Stimulated activated CD4-positive, alpha-beta T cell treated with anti-CD3 and anti-CD28 coated beads, Interleukin-4, amount 100 ng/mL, for 24 hours (primary cell): ENCODE measurements at places on chromosomes 1 and 21.

- no peak for DNase-seq
Observed at GRCh38 chr1:173403996-173404395, 73.1 kb upstream of the PRDX6 start.

- no peak for DNase-seq
Observed at GRCh38 chr1:184258525-184258924, 128.3 kb upstream of the C1orf21 start.

DNA sequence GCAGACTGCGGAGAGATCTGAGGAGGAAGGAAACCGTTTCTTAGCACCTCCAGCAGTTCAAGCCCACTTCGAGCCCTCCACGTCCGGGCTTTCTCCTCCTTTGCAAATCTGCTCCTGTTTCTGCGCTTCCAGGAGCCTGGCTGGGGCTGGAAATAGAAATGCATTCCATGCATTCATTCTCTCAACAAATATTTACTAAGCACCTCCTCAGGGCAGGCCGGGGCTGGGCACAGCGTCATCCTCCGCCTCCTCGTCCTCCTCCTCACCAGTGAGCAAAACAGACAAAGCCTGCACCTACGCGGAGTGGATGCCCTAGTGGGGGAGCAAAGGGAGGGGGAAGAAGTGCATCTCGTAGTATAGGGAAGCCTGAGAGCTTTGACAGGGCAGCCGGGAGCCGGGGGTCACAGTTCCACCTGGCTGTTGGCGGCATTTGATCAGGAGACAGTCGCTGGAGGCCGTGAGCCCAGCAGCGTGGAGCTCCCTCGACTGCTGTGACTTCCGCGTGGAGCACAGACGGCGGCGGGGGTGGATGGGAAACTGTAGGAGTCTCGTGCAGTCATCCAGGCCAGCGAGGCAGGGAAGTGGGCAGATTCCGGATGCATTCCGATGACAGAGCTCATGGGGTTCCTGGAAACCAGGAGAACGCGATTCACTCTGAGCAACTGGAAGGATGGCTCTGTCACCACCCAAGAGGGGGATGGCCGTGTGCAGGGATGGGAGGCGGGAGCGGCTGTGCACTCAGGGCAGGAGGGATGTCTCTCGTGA is 93.5 kb downstream of the SIK1 start:
- DNase-seq: no peak

- DNase-seq: peak; percentile 65
Observed at GRCh38 chr1:6466023-6466422, at the start of gene TNFRSF25. Gene TNFRSF25, minus strand, starts transcription at chr1:6466173. Its CDS starts 66 bp downstream, at chr1:6466107.

GRCh38 chr1:150192012-150192411 is 42.3 kb downstream of the PLEKHO1 start:
- no peak for DNase-seq

- no peak for DNase-seq
Observed at GRCh38 chr1:199046618-199047017, 407.8 kb downstream of the PTPRC start.

DNA sequence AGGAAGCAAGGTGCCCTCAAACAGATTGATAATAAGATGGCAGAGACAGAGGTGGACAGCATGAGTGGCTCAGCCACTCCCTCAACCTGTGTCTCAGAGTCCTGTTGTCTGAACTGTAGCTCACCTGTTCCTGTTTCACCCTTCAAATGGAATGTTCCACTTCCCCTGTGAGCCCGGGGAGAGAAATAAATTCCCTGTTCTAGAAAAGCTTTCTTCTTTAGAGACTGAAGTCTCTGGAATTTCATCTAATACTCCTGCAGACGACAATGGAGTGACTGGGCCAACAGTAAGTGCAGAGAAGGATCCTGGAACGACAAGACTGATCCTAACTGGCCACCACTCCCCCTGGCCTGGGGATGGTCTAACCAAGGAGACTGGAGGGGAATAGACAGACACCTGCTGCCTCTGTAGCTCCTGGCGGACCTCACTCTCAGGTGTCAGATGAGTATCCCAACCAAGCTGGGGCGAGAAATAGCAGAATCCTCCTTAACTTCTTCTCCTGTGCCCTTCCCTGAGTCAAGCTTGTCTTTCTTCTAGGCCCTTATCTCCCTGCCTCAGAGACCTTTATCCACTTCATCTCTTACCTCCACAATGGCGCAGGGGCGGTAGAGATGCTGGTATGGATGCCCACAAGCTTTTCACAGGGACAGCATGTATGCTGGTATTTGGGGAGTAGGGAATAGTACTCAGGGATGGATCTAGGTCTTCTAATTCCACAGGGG is 45.4 kb downstream of the PLEKHA6 start:
- DNase-seq: no peak

GRCh38 chr1:111192658-111193519 is 7.6 kb downstream of the DENND2D start:
- no peak for DNase-seq

- no peak for DNase-seq
Observed at GRCh38 chr1:88618331-88618730, 65.7 kb upstream of the PKN2 start.

- no peak for DNase-seq
Observed at GRCh38 chr1:64940025-64940424, 26.3 kb downstream of the JAK1 start.

DNA sequence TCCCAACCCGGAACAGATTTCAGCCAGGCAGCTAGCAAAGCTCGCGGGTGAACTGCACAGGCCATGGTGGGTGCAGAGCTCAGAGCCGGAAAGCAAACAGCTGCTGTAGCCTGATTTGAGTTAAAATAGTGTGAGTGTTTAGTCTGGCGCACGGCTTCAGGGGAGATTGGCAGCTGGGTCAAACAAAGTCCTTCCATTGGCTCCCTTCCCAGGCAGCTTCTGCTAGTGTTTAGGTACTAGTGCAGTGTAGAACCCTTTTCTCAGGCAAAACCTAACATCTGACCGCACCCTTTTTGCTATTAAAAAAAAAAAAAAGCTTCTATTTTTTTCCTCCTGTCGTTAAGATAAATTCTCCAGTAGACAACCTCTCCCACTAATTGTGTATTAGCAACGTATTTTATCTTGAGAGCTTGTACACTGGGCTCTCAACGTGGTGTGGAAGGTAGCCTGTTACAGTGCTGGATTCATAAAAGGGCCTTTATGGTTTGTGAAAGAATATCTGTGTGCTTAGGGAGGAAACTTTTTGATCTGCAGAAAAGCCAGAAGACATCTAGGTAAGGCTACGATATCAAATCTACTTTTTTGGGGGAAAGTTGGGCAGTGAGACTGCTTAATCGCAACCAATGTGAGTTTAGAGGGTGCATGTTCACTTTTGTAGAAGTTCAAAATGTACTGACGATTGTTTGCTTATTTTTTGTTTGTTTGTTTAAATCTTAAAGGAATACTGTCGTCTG is 689.6 kb downstream of the USP25 start:
- no peak for DNase-seq

DNA sequence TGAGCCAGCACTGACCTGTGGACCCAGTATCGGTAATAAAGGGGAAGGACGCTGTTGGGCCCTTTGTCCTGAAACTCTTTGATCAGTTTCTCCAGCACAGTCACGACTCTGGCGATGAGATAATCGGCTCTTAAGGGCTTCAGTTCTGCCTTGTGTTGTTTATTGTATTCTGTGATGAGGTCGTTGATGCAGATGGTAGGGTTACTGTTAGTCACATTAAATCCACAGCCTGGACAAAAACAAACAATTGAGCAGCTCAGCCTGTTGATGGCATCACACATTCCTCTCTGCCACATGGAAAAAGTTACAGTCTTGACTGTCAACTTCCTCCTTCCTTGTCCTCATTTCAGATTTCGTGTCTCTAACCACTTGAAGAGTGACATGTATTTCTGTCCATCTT is 57.6 kb downstream of the SIM2 start:
- DNase-seq: no peak

- DNase-seq: peak; percentile 31
Observed at GRCh38 chr1:19462781-19463503, 22.4 kb downstream of the CAPZB start.

DNA sequence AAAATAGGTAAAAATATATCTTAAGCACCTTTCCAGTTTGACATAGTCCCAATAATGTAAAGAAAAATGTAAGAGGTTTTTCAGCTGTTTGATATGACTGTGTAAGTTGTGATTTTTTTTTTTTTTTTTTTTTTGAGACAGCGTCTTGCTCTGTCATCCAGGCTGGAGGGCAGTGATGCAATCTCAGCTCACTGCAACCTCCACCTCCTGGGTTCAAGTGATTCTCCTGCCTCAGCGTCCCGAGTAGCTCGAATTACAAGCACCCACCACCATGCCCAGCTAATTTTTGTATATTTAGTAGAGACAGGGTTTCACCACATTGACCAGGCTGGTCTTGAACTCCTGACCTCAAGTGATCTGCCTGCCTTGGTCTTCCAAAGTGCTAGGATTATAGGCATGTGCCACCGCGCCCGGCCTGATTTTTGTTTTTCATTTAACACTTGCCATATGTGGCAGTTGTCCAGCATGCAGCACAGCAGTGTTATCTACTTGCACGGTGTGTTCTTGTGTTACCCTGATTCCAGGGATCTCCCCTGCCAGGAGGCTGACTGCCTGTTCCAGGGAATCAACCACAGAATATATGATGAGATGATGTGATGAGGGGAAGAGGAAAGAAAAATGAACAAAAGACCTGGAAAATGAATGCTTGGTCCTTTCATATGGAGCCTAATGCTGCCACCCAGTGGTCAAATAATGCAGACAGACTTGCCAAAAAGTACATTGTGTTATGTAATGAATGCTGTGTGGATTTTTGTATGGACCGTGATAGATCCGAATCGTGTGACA is 79.0 kb downstream of the RAVER2 start:
- peak; percentile 71 for DNase-seq

GRCh38 chr1:42340093-42340492 is 5.1 kb upstream of the FOXJ3 start:
- DNase-seq: no peak

GRCh38 chr1:59750328-59751003 is 64.3 kb upstream of the HOOK1 start:
- DNase-seq: no peak
